Kidney (tissue), 22 donors: ENCODE measurements at places on chromosomes 12 and 14.

DNA sequence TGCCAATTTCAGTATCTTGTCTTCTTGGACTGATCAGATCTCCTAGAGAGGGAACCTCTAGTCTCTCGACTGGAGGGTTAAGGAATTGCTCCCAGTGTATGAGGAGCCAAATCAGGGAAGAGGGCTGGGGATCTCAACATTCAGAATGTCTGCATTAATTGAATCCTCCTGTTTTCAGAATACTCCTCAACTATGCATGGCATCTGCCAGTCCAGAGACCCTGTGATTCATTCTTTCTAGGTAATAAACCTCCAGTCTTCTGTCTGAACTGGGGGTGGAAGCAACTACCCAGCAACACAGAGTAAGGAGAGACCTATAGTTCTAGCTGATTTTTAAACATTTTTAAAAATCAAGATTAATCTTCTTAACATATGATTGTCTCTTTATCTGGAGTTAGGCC lies 92.7 kb downstream of the AKAP6 start:
- H3K4me3 ChIP-seq = no peak overlapping the region
- peaks cover 7% of the 10 kb centered on the region for H3K4me1 ChIP-seq
- H3K27me3 ChIP-seq = no peaks in the 10 kb centered on the region
- DNase-seq = no peak
- no peak overlapping the region for H3K27ac ChIP-seq

DNA sequence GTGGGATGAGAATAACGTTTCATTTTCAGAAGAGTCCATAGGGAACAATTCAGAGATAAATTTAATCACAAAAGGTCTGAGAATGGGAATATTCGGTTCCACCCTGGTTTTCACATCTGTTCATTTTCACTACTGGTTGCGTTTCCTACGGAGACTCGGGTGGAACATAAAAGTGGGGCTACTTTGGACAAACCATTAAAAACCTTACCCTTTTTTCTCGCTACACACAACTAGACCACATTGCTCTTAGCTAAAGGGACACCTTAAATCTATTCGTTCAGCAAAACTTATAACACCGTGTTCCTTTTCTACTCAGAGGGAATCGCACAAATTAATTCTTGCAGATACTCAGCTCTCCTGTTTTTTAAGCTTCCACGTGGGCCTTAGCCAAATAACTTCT lies 1.0 kb upstream of the SUDS3 start:
- no peak for DNase-seq
- no peak overlapping the region for H3K4me3 ChIP-seq
- no peaks in the 10 kb centered on the region for H3K4me1 ChIP-seq
- peaks cover 3% of the 10 kb centered on the region for H3K27me3 ChIP-seq

- no peak overlapping the region for H3K4me3 ChIP-seq
- no peak overlapping the region for H3K27ac ChIP-seq
- H3K27me3 ChIP-seq = no peaks in the 10 kb centered on the region
- no peak for DNase-seq
- no peaks in the 10 kb centered on the region for H3K36me3 ChIP-seq
Measured at GRCh38 chr14:83463500-83464098, 1929.9 kb upstream of the SEL1L start.

DNA sequence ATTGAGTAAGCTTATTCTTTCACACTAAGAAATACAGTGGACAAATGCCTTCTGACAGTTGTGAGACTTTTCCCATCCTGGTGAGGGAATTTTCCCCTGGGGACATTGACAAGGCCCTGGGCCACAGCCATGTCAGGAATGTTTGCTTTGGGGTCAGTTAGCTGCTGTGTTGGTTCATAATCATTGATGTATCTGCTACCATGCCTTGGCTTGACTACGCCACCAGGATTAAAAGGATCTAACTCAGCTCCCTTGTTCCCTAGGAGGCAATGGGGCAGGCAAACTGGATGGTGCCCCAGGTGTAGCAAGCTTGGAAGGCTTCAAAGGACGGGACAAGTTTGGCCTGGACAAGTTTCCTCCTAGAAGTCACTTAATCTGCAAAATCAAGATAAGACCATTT lies 3.1 kb upstream of the CCDC88C start:
- H3K4me3 ChIP-seq = no peak overlapping the region
- DNase-seq = no peak
- H3K4me1 ChIP-seq = peaks cover 6% of the 10 kb centered on the region
- no peaks in the 10 kb centered on the region for H3K27me3 ChIP-seq

DNA sequence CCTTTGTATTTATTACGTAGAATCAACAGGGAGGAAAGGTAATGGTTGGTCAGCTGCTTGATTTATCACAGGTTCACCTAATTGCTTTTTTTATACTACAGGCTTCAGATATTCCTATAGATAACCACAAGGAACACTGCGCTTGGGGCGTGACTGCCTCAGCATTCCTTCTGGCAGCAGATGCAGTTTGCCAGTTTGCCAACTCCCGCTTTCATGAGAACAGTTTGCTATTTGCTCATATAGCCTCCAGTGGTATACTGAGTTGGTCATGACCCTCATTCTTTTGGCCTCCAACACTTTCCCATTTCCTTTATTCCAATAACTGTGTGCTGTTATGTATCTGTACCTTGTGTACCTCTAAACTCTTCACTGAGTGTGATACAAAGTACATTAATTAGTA lies 38.6 kb upstream of the ACSM4 start:
- H3K4me3 ChIP-seq = no peak overlapping the region
- H3K4me1 ChIP-seq = no peaks in the 10 kb centered on the region
- no peaks in the 10 kb centered on the region for H3K36me3 ChIP-seq
- no peak overlapping the region for H3K27ac ChIP-seq
- DNase-seq = no peak

GRCh38 chr12:45170456-45171042 lies 45.3 kb upstream of the ANO6 start:
- no peaks in the 10 kb centered on the region for H3K27me3 ChIP-seq
- DNase-seq = peak; percentile 78
- H3K4me1 ChIP-seq = no peaks in the 10 kb centered on the region
- no peak overlapping the region for H3K4me3 ChIP-seq

GRCh38 chr12:47417121-47417520 lies 288.7 kb downstream of the RPAP3 start:
- no peaks in the 10 kb centered on the region for H3K27me3 ChIP-seq
- H3K36me3 ChIP-seq = no peaks in the 10 kb centered on the region
- no peak overlapping the region for H3K4me3 ChIP-seq
- no peak for DNase-seq

DNA sequence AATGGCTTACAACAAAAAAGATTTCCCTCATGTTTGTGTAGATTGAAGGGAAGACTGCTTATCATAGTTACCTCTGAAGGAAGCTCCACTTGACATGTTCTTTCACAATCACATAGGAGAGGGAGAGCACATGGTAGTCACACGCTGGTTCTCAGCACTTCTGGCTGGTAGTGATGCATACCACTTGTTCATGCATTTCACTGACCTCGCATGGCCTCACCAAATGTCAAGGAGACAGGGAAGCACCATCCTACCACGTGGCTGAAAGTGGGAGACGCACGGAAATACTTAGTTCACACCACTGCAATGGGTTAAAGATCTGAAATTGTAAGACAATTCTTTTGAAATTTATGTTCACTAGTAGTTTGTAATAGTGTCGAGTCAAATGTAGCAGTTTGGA lies 74.0 kb downstream of the PDE3A start:
- H3K27ac ChIP-seq = no peak overlapping the region
- no peaks in the 10 kb centered on the region for H3K36me3 ChIP-seq
- H3K4me3 ChIP-seq = no peak overlapping the region

DNA sequence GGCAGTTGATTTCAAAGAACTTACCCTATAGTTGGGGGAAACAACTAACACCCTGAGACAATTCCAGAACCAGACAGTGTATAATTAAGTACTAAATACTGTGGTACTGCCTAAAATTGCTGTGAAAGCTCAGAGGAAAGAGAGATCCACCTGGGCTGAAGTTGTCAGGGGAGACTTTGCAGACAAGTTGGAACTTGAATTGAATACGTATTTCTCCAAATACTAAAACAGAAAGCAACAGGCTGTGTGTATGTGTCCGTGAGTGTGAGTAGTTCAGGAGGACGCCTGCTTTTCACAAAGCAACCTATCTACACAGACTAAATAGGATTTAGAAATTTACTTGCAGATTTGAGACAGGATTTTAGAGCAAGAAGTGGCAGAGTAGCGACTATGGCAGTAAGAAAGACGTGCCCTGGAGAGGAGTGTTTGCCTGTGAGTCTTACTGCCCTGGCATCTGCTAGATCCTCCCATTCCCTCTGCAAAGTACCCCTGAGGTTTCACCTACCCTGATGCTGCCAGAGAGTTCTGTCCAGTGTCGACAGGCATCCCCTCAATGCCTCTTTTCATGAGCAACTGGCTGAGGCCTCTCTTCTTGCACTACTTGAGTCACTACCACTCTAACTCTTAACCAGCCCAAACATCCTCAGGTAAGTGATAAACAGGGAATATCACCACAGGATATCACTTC lies 37.4 kb upstream of the BMP4 start:
- DNase-seq = no peak
- H3K36me3 ChIP-seq = no peaks in the 10 kb centered on the region
- no peaks in the 10 kb centered on the region for H3K27me3 ChIP-seq

GRCh38 chr14:22556990-22557623 lies 31.9 kb downstream of the DAD1 start:
- no peaks in the 10 kb centered on the region for H3K36me3 ChIP-seq
- H3K4me1 ChIP-seq = no peaks in the 10 kb centered on the region
- peak overlapping the region; percentile 60 for H3K4me3 ChIP-seq
- H3K27me3 ChIP-seq = no peaks in the 10 kb centered on the region
- peak; percentile 95 for DNase-seq
- H3K27ac ChIP-seq = no peak overlapping the region

DNA sequence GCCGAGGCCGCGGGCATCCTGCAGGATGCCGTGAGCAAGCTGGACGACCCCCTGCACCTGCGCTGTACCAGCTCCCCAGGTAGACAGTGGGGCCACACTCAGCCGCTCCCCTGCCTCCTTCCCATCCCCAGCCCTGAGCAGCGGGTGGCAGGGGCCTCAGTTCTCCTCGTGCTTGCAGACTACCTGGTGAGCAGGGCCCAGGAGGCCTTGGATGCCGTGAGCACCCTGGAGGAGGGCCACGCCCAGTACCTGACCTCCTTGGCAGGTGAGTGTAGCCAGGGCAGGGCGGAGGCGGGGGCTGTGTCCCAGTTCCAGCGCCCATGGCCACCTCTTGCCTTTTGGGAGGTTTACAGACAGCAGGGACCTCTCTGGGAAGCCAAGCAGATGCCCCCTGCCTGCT lies 22.9 kb downstream of the HIP1R start:
- no peak for DNase-seq
- peaks cover 32% of the 10 kb centered on the region for H3K36me3 ChIP-seq
- H3K27ac ChIP-seq = no peak overlapping the region
- H3K27me3 ChIP-seq = no peaks in the 10 kb centered on the region

- DNase-seq = no peak
- no peak overlapping the region for H3K27ac ChIP-seq
- no peaks in the 10 kb centered on the region for H3K27me3 ChIP-seq
- no peak overlapping the region for H3K4me3 ChIP-seq
Measured at GRCh38 chr14:45091710-45092109, 7.8 kb downstream of the PRPF39 start.

- H3K4me3 ChIP-seq = peak overlapping the region; percentile 79
- H3K27me3 ChIP-seq = no peaks in the 10 kb centered on the region
- peak overlapping the region; percentile 92 for H3K27ac ChIP-seq
- H3K36me3 ChIP-seq = no peaks in the 10 kb centered on the region
Measured at GRCh38 chr12:100267603-100268281, 765 bp downstream of the SCYL2 start.

DNA sequence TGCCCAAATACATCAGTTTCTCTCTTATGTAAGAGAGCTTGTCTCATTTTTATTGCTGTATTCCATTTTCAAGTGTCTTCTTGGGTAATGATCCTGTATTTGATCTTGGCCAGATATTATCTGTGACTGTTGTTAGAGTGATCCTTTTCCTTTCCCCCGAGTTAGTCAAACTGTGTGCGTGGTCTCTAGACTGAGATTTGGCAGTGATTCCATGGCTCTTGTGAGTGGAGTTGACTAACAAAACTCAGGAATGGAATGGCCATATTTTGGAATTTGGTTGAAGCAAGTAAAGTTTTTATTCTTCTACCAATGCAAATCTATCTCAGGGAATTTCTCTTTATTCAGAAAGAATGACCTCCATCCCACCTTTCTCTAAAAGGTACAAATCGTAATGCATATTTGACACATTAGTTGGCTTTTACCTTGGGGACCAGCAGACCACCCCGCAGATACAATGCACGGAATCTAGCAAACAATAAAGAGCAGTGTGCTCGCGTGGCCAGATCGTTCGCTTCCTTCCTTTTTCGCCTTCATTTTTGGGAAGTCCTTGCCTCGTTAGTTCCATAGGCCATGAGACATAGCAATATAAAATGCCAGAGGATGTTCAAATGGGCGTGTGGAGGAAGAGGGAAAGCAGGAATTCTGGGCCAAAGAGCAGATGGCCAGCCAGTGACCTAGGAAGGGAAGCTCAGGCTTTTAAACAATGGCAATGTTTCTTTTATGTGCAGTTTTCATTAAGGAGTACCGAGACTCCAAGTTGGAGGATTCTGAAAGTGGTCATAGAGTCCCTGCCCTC lies 24.4 kb downstream of the ETV6 start:
- H3K4me3 ChIP-seq = no peak overlapping the region
- H3K4me1 ChIP-seq = peaks cover 7% of the 10 kb centered on the region
- no peaks in the 10 kb centered on the region for H3K27me3 ChIP-seq

DNA sequence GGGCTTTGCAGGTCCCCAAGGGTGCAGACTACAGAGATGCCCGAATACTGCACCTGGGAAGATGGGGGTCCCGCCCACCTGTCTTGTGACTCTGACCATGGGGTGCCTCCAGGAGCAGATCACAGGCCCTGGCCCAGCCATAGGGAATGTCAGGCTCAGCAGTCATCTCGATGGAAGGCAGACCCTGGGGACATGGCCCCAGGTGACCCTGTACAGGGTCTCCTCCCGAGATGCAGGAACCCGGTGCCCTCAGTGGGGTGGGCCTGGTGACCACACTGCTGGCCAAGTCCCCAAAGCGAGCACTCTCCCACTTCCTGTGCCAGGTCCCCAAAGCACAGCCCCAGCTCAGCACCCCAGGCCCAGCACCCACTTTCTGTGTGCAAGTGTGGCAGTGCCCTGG lies 903.7 kb upstream of the USP15 start:
- H3K4me3 ChIP-seq = no peak overlapping the region
- no peak for DNase-seq
- no peaks in the 10 kb centered on the region for H3K4me1 ChIP-seq
- no peak overlapping the region for H3K27ac ChIP-seq
- no peaks in the 10 kb centered on the region for H3K36me3 ChIP-seq

GRCh38 chr12:27462151-27462694 lies 15.7 kb downstream of the SMCO2 start:
- H3K4me3 ChIP-seq = no peak overlapping the region
- no peaks in the 10 kb centered on the region for H3K36me3 ChIP-seq
- peak overlapping the region; percentile 10 for H3K27ac ChIP-seq
- no peaks in the 10 kb centered on the region for H3K27me3 ChIP-seq
- DNase-seq = peak; percentile 53

DNA sequence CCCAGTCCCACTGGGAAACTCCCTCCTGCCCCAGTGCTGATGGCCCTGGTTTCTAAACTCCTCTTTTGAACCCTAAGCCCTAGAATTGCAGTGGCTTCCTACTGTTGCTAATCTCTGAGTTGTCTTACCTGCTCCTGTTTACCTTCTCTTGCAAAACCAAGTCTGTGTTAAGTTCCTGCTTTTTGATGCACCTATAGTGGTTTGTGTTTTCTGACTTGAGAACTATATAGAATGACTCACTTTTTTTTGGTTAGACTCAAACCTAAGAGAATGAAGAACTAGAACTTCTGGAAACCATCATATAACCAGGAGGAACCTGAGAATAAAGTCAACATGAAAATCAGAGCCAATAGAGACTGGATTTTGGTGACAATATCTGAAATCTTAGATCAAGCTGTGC lies 5.5 kb upstream of the GAS2L3 start:
- peaks cover 1% of the 10 kb centered on the region for H3K4me1 ChIP-seq
- no peak for DNase-seq
- no peaks in the 10 kb centered on the region for H3K27me3 ChIP-seq

GRCh38 chr12:52794479-52795331 lies 1.2 kb downstream of the KRT3 start:
- no peak for DNase-seq
- H3K27me3 ChIP-seq = no peaks in the 10 kb centered on the region
- H3K4me3 ChIP-seq = no peak overlapping the region
